Skeletal muscle cell (primary cell): ENCODE measurements at places on chromosomes 1 and 21.

DNA sequence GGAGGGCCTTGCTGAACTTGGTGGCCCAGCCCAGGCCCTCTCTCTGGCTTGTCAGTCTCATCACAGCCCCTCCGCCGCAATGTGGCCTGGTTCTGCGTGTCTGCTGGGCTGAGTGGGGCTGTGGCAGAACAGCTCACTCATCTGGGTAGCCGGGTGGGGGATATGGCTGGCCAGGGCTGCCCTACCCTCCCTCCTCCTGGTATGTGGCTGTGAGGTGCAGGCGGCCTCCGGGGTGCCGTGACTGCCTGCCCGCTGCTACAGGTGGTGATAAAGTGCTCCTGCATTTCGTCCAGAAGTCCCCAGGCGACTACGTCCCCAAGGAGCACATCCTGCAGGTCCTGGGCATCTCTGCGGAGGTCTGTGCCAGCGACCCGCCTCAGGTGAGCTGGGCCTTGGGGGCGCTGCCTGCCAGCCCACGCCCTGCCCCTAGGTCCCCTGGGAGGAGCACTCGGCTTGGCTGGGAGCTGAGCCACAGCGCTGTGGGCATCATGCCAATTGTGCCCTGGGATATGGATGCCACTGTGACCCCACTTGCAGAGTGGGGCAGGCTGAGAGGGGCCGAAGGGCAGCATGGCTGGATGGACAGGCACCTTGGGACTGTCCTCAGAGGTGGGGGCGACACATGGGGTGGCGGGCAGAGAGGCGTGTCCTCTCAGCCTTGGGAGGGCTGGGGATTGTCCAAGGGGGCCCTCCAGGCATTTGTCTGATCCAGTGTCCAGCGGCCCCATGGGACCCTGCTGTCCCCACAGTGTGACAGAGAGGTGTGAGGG, 2.3 kb downstream of the PRXL2B start:
- no peak for DNase-seq

DNA sequence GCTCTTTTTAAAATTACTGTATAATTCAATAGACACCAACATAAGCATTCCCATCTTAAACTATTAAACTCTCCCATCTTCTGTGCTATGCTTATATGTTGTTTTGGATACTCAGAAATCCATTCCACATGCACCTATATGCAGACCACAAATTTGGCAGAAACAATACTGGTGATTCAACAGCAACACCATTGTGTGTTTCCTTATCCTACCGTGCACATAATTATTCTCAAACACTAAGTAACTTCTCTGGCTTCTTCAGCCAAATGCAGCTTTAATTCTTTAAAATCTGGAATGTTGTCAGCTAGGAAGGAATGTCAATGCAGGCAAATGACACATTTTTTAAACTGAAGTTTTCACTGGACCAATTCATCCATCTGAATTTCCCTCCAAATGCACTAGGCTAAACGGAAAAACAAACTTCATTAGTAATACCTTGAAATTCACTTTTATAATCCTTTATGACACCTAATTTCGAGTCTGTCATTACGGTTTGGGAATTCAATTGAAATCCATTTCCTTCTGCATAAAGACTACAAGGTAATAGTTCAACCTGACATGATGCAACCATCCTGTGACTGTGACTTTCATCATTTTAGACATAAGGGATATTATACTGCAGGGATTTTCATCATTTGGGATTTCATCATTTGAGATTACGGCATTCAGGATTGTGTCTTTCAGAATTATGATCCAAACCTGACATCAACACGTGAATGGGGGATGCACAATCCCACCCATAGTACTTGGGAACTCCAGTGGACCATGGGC, 308.5 kb downstream of the LTN1 start:
- DNase-seq: no peak

- no peak for DNase-seq
These were observed 1.2 kb downstream of the CLSPN start for GRCh38 chr1:35768350-35769187.

DNA sequence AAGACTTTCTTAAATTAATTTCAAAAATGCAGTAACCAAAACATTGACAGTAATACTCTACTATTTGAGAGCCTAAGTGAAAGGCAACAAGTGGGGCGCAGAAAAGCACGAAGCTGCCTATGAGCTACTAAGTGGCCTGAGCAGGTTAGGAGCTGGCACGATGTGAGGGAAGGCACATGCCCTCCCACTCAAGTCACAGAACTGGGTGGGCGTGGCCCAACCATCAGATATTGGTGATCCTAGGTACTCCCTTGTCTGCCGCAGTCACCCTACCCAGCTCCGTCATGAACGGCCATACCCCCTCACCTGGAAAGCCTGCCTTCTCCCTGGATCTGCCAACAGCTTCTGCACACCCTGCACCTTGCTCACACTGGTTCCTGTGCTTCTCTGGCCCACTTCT, 40.8 kb downstream of the SSBP3 start:
- DNase-seq: no peak

- no peak for DNase-seq
These were observed 25.6 kb upstream of the PRELP start for GRCh38 chr1:203450001-203450400.

DNA sequence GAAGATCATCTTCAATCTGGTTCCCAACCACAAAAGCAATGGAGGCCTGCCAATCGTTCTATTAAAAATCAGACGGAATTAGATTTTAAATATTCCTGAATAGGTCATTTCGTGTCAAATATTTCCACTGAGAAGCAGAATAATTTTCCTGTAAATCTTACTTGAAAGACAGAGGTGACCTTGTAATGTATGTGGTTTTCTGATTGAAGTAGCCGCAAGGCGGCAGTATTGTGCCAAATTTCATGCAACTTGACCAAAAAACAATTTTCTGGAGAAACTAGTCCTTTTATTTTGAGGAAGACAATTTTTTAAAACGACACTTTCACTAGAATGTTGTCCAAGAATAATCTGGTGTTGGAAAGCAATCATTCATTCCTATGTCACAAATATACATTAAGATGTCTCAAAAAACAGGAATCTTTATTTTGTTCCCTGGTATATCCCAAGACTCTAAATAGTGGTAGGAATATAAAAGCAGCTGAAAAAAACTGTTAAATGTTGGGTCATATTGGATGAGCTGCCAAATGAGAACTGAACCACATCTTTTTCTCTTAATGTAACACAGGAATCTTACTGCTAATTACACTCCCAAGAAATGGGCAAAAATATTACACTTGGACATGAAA, 33.6 kb downstream of the SPAG17 start:
- no peak for DNase-seq

- DNase-seq: no peak
These were observed 333.4 kb downstream of the CHRM3 start for GRCh38 chr1:239719642-239720258.

- DNase-seq: no peak
These were observed 11.1 kb upstream of the RASSF5 start for GRCh38 chr1:206496131-206496793.
